ENCODE measurements at places on chromosomes 13 and 19.

- no peak for DNase-seq
Measured at GRCh38 chr19:30046522-30046921, 104.5 kb downstream of the URI1 start.

DNA sequence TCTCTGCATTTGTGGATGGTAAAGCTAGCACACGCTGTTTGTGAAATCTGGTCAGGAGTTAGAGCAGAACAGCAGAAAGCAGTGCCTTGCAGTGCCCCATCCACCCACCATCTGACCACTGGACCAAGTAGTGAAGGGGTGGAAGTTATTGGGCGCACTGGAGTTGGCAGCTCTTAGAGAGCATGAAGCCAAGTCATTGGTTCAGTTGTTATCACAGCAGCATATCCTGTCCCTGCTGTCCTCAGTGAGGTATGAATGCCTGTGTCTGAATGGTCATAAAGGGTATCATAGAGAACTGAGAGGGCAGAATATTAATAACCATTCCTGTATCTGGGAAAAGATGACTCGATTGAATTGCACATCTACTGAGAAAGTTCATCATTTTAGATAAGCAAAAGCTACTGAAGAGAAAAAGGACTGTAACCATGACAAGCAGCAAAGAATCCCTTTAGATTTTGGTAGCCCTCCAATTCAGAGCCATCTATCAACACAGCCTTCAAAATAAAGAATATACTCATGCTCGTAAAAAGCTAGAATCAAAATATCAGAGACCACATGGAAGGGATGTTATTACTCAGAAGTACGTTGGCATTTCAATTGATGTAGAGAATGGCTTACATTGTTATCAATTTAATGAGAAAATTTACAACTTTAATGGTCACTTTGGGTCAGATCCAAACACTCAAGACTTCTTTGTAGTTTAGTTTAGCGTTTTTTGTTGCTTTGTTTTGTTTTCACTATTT lies 919.0 kb downstream of the EFNB2 start:
- no peak for DNase-seq

DNA sequence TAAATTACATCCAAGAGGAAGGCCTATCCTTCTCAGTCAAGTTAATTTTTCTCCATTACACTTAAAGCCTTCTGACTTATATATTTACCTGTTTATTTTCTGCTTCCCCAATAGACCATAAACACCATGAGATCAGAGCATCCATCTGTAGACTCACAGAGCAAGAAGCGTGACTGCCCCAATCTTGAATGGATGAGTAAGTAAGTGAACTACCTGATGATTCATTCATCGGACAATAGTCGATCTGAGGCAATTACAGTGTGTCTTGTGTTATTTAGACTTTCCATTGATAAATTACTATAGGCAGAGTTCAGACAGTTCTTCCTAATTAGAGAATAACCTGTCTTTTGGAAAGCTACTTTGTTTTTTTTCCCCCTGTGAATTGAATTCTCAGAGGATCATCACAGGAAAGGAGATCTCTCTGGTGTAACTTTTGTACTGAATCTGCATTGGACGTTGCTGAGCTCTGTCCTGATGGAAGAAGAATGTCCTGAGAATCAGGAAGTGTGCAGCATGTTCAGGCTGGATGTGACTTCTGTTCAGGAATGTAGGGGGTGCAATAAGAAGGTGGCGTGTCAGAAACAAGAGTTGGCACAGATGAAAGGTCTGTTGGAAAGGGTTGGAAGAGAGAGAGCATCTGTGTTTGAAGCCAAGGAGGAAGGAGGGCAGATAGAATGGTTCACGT lies 367.0 kb downstream of the NALCN start:
- DNase-seq = no peak

- no peak for DNase-seq
Measured at GRCh38 chr13:46607768-46608564, 55.0 kb downstream of the LRCH1 start.

GRCh38 chr19:55654868-55655647 lies at the start of gene U2AF2:
Gene U2AF2, plus strand, starts transcription at chr19:55655035. Its CDS starts 70 bp downstream, at chr19:55655105.
- peak; percentile 97 for DNase-seq

DNA sequence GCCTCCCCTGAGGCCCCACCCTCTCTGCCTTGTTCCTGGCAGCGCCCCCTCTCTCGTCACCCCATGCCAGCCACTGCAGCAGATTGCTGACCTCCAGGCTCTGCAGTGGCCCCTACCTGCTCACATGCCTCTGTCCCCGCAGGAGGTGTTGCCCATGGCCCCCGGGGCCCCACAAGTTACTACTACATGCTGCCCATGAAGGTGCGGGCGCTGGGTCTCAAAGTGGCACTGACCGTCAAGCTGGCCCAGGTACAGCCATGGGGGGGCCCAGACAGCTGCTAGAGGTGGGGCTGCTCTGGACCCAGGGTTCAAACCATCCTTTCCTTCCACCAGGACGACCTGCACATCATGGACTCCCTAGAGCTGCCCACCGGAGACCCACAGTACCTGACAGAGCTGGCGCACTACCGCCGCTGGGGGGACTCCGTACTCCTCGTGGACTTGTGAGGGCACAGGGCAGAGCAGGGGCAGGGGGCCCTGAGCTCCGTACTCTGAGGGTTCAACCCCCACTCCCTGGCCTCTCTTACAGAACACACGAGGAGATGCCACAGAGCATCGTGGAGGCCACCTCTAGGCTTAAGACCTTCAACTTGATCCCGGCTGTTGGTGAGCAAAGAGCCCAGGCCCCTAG lies 6.2 kb downstream of the MRPL4 start:
- no peak for DNase-seq

GRCh38 chr13:57629821-57630235 lies 1.7 kb upstream of the PCDH17 start:
- no peak for DNase-seq

DNA sequence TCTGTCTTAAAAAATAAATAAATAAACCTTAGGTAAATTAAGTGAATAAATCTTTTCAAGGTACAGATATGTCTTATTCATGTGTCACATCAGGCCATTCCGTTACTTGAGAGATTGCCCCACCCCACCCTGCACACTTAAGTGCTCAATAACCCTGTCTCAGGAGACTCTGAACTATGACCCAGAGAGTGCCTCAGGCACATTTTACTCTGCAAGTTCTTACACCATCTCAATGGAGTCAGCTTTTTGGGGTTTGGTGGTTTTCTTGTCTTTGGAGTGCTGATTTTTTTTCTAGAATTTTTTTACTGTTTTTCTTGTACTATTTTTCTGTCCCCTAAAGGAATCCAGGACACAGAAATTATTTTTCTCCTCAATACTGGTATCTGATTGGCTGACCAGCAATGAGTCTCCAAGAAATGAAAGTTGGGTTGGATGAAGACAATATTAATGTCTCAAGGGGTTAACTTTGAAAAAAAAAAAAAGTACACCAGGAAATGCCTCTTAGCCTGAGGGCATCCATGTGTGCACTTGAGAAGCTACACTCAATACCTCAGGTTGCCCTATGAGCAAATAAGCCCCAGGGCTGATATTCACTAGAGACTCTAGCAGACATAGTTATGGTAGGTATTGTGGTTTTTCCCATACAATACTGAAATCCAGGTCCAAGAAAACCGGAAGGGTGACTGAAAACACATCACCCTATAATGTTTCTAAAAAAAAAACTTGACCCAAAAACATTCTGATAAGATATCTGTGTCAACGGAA lies 114.6 kb upstream of the ZNF91 start:
- no peak for DNase-seq

DNA sequence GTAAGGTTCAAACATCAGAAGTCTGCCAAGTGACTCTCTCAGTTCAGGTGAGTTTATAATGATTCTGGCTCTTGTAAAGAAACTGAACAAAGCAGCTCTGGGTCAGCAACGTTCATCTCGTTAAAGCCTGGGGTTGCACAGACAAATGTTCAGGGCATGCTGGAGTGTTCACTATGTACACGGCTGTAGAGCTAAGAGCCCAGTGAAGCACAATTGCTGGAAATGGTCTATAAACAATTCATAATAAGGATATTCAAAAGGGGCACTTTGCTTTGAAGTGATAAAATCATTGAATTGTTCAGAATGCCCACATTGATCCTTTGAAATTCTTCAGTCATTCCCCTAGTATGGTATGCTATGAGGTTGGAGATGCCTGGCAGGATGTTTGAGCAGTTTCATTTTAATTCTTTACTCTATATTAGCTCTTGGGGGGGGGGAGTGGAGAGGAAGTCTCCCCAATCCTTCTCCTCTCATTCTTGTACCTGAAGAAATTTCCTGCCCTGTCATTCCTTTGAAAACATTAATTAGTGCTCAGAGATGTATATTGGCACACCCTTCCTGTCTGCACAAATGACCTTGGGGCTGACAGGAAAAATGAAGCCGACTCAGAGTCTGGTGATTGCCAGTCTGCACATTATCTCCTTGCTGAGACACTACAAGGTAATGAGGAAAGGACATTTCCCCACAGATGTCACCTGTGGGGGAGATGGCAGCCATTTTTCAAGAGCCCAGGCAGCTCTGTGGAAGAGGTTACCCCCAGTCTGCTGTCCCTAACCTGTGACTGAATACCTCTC lies 145.5 kb downstream of the DLEU7 start:
- DNase-seq = no peak

DNA sequence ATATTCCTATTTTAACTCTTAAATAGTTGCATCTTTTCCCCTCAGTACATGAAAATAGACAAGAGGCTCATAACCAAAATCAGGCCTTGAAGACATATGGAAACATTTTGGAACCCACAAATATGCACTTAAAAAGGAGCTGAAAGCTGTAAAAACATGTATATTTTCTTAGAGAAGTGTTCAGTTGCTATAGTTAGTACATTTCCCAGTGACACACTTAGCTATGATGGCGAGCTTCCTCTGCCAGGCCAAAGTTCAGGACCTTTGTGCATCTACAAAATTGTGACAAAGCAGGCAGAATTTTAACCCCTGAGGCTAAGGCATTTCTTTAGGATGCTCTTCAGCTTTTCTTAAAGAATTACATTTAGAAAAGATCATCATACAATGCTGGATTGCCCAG lies 54.5 kb downstream of the RCBTB2 start:
- no peak for DNase-seq

DNA sequence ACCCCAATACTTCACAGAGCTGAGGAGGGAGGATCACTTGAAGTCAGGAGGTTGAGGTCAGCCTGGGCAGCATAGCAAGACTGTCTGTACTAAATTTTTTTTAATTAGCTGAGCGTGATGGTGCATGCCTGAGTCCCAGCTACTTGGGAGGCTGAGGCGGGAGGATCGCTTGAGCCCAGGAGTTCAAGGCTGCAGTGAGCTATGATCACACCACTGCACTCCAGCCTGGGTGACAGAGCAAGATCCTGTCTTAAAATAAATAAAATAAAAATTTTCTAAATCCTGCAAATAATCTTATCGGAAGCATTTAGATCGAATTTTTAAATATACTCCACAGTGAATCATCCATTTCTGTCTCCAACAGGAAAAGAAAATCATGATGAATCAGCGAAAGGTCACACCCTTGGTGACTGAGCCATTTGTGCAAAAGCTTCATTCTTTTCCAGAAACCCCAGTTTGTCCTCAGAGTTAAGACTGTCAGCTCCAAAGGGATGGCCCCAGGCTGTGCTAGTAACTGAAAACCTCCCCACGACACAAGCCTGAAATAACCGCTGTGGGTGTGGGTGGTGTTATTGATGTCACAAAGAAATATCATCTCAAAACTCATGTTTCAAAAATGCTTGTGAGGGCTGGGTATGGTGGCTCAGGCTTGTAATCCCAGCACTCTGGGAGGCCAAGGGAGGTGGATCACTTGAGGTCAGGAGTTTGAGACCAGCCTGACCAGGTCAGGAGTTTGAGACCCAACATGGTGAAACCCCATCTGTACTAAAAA lies 167.6 kb downstream of the PTPRS start:
- no peak for DNase-seq

DNA sequence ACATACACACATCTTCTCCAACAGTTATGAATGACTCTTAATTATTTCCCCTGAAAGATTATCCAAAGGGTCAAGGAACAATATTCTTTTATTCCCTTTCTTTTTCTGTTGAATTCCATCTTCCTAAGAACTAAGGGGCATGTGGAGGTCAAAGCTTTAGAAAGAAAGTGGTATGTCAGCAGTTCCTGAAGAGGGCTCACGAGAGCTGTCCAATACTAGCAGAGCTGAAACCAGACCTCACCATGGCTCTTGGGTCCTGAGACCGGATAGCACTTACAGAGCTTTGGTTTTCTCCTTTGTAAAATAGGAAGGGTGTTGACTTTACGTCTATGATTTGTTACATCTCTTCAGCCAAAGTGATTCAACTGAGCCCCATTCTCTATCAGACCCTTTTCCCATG lies 109.8 kb upstream of the FREM2 start:
- no peak for DNase-seq

DNA sequence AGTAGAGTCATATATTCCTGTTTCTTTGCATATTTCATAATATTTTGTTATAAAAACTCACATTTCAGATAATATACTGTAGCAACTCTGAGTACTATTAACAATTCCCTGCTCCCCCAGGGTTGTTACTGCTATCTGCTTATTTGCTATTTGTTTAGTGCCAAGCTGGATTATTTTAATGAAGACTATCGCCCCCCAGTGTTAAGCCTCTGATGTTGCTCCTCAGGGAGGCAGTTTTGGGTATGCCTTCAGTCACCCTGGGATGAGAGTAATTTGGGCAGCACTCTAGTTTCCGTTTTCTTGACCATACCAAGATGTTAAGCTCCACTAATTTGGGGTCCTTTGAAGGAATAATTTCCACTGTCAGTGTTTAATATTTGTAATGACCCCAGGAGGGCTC lies 46.0 kb downstream of the MICU2 start:
- no peak for DNase-seq

DNA sequence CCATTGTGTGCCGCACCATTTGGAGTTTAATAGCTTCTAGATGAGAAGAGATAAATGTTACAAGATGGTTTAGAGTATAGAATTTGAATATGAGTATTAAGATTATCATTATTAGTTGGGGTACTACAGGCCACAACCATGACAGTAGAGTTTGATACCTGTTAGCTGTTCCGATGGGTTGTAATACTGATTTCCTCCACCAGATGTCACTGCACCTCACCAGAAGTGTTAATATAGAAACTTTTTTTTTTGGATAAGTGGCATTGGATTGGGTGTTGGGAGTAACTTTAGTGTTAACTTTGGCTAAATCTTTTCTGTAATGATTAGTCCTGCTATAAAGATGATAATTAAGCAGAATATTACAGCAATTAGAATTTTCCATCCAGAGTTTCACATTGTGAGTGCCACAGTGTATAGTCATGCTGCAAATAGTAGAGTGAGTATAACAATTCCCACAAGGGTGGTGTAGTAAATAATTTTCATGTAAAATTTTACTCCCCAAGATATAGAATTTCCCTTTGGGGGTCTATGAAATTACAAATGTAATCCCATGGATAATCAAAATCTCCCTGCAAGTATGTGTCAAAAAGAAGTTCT lies 56.3 kb downstream of the PSG3 start:
- DNase-seq = no peak

- DNase-seq = no peak
Measured at GRCh38 chr19:32669310-32669709, 5.7 kb downstream of the ANKRD27 start.

DNA sequence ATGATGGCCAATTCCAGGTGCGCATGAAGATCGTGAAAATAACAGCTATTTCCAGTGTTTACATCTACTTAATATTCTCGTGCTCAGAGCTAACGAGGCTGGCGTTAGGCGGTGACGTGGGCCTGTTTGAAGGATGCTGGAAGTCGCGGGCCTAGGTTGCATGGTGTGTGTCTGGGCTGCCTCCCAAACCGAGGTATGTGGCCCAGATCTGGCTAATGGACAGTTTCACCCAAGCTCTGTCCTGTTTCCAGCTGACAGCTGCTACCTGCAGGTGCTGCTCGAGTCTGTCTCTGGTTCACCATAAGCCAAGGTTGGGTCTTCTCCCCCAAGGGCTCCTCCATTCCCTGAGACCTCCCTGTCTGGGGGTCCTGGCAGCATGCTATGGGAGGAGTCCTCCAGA lies 40.5 kb upstream of the KCTD15 start:
- no peak for DNase-seq

All from stimulated activated CD4-positive, alpha-beta T cell treated with anti-CD3 and anti-CD28 coated beads, TNF-alpha, amount 100 ng/mL, for 4 hours (primary cell).